ENCODE measurements at places on chromosomes 5 and 9. TPM values are rescaled to one million over a fixed set of nuclear protein-coding genes. Genes with fewer than 3 reads are reported as not detected.

The CCDC69 gene
- 2.1 TPM for total RNA-seq

The ATOX1 gene
- total RNA-seq = 164 TPM

The RCL1 gene
- total RNA-seq = 37.3 TPM

The MLLT3 gene
- total RNA-seq = 16.8 TPM

The BTNL9 gene
- total RNA-seq = 1.6 TPM

The STKLD1 gene
- 0.41 TPM for total RNA-seq

The ZBTB34 gene
- 2.5 TPM for total RNA-seq

The ZNF366 gene
- total RNA-seq = not detected

The BNC2 gene
- 14.4 TPM for total RNA-seq

The CERT1 gene
- total RNA-seq = 10.6 TPM

The LRRTM2 gene
- 0.03 TPM for total RNA-seq

The GRIA1 gene
- total RNA-seq = not detected

The DMRT3 gene
- not detected for total RNA-seq

The P4HA2 gene
- 30.6 TPM for total RNA-seq

The C5orf47 gene
- total RNA-seq = not detected

The FEM1C gene
- 8.3 TPM for total RNA-seq

The NMRK1 gene
- 3.3 TPM for total RNA-seq

The CHSY3 gene
- 4.0 TPM for total RNA-seq

The PAEP gene
- 0.27 TPM for total RNA-seq

The NR3C1 gene
- 31.4 TPM for total RNA-seq

The ELOVL7 gene
- total RNA-seq = 0.45 TPM

The NOTCH1 gene
- 18.7 TPM for total RNA-seq

The ACOT12 gene
- total RNA-seq = not detected

All from A375 (cell line).